ENCODE measurements at places on chromosomes 16 and 17.
A peak's percentile ranks its signal among the peaks of the same experiment; 100 is the strongest.

DNA sequence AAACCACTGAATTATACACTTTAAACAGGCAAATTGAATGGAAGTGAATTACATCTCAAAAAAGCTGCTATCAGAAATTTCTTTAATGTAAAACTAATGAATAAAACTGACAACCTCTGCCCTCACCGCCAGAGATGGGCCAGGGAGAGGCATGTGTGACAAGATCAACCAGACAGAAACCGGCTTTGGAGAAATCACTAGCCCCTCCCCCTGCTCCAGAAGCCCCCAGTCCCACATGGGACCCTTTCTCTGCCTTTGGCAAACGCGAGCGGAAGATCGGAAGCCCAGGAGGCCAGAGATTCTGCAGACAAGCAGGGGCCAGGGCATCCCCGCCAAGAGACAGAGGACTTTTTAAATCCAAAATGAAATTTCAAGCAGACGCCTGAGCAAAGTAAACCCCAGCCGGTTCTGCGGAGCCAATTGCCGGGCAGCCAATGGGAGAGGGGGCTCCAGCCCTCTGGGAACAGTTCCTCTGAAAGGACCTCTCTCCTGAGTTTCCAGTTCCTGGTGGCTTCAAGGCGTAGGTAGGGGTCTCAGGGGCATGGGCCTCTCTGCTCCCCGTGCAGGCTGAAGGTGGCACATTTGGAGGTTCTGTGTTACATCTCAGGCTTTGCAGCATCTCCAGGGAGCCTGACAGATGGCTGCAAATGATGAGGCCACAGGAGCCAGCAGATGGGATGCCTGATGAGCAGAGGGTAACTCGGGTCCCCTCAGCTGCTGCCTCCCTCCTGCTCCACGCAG is 118.1 kb downstream of the GSG1L start:
- DNase-seq = no peak

DNA sequence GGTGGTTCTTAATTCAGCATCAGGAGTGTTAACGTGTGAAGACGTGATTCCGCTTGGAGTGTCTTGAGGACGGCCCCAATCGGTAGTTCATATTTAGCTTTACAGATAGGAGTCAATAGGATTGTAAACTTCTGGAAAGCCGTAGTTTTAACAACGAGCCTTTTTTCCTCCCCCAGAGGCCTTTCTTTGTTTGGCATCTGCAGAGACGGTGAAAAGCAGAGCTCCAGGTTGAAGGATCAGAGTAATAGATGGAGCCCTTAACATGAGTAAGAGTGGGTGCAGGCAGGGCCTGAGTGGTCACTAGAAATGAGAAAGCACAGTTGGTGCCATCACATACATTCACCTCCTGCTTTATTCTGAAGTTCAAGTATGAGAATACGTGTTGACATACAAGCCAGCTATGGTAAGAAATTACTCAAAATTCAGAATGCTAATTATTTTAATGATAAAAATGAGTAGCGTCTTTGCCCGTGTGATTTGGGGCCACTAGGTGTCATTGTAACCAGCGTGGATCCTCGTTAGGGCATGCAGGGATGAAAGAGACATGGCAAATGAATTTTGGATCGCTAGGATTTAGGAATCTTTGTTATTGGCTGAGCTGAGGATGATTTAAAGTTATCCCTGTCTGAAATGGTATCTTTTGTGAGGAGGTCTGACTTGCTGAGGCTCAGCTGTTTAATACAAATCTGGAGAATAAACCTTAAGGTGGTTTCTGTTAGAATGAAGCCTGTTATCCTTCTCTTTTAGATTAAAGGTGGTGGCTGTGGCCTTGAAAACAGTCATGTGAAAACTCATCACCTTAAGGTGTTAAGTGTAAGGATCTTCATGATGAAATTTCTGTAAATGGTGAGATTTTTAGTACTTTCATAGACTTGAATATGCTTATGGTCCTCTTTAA is 18.6 kb downstream of the PRCD start:
- DNase-seq = peak; percentile 73

DNA sequence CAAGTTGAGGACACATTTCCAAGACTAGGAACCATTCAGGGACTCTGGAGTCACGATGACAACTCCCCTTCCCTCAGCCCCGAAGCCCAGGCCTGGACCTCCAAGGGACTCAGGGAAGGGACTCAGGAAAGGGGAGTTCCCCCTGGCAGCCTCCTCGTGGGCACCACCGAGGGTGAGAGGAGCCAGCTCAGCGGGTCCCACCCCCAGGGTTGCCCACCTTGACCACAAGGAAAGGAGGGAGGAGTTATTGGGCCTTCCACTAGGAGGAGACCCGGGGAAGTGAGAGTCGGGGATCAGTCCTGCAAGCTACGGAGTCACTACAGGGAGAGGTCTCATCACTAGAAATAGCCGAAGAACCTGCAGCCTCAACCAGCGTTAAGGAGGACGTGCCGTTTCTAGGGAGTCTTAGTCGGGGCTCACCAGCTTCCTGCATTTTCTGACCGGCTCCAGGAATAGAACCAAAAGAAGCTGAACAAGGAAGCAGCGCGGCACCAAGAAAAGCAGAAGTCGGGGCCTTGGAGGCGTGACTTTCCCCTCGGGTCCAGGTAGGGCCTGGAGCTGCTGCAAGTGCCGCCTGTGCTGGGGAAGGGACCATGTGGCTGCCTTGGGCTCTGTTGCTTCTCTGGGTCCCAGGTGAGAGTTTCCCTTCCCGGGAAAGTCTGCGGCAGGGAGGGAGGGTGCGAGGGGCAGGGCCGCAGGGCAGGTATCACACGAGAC is at the start of gene CD300A:
TSS of gene CD300A (plus strand) at position 524 of the 717 bp plus-strand sequence. CDS start at position 594, 70 bp downstream.
- DNase-seq = no peak

- DNase-seq = no peak
Observed at GRCh38 chr17:42922294-42922693, 21.7 kb downstream of the G6PC1 start.

DNA sequence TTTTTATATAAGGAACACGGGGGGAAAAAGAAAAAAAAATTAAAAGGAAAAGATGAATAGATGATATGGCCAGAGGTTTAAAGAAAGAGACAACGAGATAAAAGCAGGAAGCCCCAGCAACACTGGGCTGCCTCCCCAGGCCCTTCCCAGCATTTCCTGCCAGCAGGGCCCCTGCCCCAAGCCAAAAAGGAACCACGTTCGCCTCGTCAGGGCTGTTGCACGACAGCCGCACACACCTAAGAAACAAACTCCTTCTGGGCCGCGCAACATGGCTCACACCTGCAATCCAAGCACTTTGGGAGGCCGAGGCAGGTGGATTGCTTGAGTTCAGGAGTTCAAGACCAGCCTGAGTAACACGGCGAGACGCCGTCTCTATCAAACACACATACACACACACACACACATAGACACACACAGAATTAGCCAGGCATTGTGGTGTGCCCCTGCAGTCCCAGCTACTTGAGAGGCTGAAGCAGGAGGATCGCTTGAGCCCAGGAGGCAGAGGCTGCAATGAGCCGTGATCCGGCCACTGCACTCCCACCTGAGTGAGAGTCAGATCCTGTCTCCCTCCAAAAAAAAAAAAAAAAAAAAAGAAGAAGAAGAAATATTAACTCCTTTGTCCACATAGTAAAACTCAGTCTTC is 83.0 kb downstream of the ANKRD11 start:
- DNase-seq = no peak

GRCh38 chr16:13781575-13782338 is 138.2 kb upstream of the ERCC4 start:
- no peak for DNase-seq

- DNase-seq = no peak
Observed at GRCh38 chr17:49090878-49091594, 41.5 kb upstream of the B4GALNT2 start.

DNA sequence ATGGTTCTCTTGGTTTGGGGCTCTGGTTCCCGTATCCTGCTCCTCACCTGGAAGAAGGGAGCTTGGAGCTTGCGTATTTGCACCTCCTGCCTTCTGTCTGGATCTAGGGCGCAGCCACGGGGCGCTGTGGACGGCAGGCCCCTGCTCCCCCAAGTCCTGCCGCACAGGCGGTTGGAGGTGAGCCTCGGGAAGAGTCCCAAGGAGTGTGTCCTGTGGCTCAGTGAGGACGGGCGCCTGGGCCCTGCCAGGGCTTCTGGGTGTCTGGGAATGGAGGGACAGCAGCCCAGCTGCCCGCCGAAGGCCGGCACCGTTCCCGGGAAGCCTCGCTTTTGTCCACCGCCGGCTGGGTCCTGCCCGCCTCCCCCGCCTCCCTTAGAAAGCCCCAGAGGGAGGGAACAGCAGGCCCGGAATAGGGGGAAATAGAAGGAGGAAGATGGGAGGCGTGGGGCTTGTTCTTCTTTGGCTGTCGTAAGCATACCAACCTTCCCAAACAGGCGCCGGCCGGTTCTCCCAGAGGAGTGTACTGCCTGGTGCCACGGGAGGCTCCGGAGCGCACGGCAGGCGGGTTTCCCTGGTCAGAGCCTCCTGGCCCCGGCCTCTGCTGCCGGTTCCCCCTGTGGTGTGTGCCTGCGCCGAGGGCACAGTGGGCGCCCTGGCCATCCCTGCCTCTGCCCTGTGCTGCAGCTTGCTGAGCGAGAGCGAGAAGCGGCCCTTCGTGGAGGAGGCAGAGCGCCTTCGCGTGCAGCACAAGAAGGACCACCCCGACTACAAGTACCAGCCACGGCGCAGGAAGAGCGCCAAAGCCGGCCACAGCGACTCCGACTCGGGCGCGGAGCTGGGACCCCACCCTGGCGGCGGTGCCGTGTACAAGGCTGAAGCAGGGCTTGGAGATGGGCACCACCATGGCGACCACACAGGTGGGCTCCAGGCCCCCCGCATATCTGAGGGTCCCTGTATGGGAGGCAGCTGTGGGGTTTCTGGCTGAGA is 1.8 kb downstream of the SOX8 start:
- peak; percentile 95 for DNase-seq

- no peak for DNase-seq
Observed at GRCh38 chr17:80982426-80982974, 9.1 kb upstream of the CHMP6 start.

DNA sequence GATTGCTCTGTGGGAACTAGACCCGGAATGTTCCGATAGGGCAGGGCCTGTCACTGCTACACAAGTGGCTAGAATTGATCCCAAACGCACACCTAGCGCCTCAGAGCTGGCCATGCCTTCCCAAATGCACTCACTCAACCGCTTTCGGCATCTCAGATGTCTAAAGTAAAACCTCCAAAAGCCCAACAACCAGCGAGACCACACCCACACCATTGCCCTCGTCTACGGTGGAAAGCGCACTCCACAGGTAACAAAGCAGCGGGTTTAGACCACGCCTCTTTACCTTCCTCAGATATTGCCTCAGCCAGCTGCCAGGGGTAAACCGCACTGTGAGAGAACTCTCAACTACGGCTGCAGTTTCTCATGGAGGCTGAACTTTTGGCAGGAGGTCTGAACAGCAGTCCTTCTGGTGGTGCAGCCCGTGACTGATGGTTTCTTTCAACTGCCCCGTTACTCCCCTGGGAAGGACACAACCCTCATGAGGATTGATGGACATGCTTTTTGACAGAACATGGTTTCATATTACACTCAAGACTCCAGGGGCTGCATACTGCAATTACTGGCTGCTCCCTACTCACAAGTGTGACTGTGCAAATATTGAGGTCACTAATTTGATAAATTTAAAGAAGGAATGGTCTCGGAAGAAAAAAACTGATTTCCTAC is 34.5 kb downstream of the USP7 start:
- DNase-seq = no peak

- DNase-seq = no peak
Observed at GRCh38 chr16:79517156-79517555, 83.4 kb downstream of the MAF start.

GRCh38 chr16:2371421-2371820 is 30.9 kb upstream of the ABCA3 start:
- DNase-seq = no peak

GRCh38 chr17:43365356-43365755 is 33.4 kb upstream of the ARL4D start:
- no peak for DNase-seq
